Left renal cortex interstitium (tissue), 4 donors: ENCODE measurements at places on chromosomes 13 and 19. TPM values are rescaled to one million over a fixed set of nuclear protein-coding genes. Genes with fewer than 3 reads are reported as not detected.
A peak's percentile ranks its signal among the peaks of the same experiment; 100 is the strongest.

Gene OVOL3
- 0.21 TPM for polyA plus RNA-seq

Gene C19orf53
- 147 TPM for polyA plus RNA-seq

Gene SYT3
- 1.4 TPM for polyA plus RNA-seq

Gene LILRB1
- polyA plus RNA-seq, result 0.82 TPM

Gene SIPA1L3
- 24.2 TPM for polyA plus RNA-seq

Gene C5AR1
- polyA plus RNA-seq, result 11.8 TPM

DNA sequence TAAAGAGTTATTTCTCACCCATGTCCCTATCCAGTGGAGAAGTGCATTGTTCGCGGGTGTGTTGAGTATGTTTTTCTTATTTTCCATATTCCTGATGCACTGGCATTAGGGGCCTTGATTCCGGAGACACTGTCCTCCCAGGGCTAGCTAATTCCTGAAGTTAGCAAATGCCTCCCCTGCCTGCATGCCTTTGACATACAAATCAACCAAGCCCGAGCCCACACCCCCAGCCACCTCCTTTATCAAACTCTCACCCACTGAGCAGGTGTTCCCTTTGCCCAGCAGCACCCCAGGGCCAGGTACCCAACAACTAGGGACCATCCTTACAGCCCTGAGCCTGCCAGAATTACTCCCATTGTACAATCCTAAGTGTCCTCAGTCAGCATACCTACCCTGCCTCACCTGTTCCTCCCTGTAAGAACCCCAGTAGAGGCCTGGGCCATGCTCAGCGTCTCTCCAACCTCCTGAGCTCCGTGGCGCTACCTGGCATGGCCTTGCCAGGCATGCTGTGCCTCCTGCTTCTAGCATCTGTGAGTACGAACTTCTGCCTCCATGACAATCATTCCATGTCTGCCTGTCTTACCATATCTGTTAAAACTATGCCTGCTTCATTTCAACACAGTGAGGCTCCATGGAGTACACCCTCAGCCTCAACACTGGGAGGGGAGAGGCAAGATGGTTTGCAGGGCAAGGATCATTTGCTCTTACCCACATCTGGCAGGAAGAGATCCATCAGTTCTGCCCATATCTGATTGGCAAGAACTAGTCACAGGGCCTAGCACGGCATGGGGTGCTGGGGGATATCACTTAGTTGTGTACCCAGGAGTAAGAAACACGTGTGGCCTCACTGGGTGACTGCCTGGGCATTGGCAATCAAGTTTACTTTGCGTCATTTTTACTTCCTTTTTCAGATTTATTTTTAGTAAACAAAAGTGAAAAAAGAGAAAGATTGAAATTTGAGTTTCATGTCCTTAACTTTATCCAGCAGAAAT, 203.9 kb downstream of the SHISA2 start:
- DNase-seq, result no peak

GRCh38 chr19:1865172-1866010, 2.0 kb upstream of the KLF16 start:
- no peak for DNase-seq

GRCh38 chr19:334296-335071, 10.1 kb downstream of the MIER2 start:
- DNase-seq, result no peak

DNA sequence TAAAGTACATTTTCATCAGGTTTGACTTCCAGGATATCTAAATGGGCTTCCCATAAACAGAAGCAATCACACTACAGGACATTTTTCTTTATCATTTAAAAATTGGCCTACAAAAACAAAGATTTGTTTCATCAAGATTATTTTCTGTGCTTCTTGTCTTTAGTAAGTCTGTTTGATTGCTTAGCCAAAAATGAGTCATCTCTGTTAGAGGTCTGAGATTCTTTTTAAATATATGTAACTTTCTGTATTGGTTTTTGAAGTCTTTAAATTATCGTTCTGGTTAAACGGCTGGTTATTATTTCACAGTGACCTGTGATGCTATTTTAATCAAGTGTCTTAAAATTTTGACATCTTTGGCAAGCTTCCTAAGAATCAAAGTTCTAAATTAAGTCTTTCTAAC, 62.7 kb downstream of the SLITRK1 start:
- no peak for DNase-seq

GRCh38 chr19:19145684-19146608, 7.7 kb upstream of the TMEM161A start:
- peak; percentile 49 for DNase-seq

DNA sequence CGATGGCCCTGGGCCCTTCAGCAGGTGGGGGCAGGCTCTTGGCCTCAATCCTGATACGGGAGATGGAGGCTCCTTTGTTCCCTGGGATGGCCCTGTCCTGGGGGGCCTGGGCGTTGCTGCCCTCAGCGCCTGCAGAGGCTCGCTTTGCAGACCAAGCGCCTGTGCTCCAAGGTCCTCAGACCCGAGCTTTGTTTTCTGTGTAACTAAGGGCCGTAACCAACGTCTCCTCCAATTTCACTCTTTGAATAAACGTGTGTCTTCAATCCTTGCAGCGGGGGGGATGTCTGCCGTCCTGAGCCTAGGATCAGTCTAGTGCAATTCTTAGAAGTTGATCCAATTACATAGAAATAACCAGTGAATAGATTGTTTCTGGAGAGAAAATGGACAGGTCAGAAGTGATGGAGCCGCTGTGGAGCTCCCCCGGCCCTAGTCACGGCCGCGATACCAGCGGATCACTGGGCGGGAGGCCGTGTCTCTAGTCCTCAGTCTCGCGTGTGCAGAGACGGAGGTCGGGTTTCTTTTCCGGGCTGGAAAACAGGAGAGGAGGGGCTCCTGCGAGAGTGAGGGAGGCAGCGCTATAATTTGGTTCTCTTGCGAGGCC, 5.3 kb downstream of the PTBP1 start:
- no peak for DNase-seq

DNA sequence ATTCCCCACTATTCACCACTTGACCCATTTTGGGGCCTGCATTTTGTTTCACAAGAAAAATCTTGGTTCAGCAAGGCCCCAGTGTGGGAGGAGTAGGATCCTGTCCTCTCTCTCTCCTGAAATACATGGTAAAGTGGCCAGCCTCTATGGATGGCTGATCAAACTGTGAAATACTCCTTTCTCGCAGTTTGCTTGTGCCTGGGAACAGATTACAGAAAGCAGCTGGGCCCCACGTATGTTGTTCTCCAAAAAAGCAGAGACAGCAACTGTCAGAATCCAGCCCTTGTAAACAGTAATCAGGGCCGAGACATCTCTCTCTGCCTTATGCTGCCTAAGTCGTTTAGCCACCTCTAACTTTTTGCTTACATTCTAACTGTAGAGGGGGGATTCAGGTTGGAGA, 61.0 kb upstream of the RAP2A start:
- DNase-seq, result no peak
